ENCODE measurements at places on chromosomes 16 and 17.

DNA sequence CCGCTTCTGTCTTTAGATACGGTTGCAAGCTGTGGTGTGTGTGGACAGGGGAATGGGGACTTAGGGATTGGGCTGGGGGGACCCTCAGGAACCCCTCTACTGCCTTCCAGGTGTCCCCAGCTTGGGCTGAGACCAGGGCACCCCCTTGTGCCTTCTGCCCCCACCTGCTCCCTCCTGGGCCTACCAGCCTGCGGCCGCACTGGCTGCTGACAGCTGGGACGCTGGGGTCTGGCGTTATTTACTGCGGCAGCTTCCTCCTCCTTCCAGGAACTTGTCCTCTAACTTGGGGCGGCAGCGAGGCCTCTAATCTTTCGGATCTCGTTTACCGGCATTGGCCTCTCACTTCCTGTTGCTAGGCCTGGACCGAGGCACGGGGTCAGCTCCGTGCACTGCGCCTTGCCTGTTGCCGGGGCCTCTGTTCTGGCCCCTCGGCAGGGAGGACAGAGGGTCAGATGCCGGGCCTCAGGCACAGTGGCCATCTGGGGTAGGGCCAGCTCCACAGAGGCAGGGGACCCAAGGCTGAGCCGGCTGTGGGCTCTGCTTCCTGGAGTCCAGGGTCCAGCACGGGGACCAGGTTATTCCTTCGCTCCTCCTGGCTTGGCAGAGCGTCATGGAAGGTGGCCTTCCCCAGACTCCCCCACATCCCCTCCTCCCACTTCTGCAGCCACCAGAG lies 31.8 kb downstream of the TMEM235 start:
- DNase-seq, result peak; percentile 36

DNA sequence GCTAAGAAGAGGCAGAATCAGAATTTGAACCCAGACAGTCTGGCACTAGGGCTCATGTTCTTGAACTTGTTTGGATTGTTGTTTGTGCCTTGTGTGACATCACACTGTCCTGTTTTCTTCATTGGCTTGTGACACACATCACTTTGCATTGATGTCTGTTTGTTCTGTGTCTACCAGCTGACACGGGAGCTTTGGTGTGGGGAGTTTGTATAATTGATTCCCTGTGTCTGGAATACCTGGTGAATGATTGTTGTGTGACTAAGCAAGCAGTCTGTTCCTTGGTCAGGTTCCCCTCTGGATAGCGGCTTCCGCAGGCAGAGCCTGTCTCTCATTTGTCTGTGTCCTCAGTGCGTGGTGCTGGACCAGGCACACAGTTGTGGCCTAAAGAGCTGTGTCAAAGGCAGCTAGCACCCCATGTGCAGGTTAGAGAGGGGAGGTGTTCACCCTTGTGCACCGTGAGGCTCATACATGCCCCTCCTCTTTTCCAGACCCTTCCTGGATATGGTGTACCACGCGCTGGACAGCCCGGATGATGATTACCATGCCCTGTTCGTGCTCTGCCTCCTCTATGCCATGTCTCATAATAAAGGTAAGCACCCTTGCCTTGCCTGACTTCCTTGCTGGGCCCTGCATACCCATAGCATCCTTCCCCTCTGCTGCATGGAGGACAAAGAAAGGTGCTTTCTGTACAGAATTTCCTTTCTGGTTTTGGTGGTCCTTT lies 80.1 kb downstream of the CLEC16A start:
- no peak for DNase-seq

- peak; percentile 67 for DNase-seq
These were observed 8.9 kb downstream of the OR4D1 start for GRCh38 chr17:58156839-58157803.

DNA sequence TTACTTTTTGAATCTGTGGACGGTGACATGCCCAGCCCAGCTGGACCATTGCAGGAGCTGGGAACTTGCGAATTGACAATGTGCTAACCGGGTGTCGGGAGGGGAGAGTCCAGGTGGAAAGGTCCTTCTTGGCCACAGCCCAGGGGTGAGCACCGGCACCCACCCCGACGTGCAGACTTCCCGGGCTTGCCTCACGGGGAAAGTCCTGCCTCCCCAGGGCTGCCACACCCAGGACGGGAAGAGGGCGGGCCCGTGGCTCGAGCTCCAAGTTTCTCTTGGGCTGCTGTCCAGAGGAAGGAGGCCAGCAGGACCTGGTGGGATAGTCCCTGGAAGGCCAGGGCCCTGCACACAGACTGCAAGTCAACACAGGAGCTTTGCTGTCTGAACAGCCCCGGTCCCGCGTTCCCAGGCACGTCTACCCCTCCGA lies 17.7 kb downstream of the CARD14 start:
- no peak for DNase-seq

DNA sequence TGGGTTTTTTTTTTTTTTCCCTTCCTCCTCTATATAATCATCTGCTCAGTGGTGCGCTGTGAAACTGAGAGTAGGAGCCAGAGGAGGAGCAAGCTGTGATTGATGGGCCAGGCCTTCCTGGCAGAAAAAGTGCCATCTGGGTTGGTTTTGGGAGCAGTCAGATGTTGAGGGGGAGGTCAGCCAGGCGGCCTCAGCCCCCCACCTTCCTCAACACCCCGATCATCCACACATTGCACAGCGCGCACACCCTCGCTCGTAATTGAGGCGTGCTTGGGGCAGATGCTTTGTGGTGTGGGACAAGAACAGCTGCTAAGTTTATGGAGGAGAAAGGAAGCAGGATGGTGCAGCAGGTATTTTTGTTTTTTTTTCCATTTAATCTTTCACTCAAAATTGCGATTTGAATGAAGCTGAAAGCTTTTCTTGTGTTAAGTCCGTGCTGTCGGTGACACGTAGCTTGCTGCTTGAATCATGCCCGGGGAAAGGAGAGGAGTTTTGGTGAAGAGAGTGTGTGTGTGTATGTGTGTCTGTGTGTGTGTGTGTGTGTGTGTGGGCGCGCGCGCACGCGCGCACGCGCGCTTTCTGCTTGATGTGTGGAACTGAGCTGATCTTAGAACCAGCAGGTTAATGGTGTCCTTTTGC lies 177.4 kb downstream of the RBFOX1 start:
- DNase-seq, result peak; percentile 64

All from eye (tissue), 1 donor.